ENCODE measurements at places on chromosomes 11 and 22.

DNA sequence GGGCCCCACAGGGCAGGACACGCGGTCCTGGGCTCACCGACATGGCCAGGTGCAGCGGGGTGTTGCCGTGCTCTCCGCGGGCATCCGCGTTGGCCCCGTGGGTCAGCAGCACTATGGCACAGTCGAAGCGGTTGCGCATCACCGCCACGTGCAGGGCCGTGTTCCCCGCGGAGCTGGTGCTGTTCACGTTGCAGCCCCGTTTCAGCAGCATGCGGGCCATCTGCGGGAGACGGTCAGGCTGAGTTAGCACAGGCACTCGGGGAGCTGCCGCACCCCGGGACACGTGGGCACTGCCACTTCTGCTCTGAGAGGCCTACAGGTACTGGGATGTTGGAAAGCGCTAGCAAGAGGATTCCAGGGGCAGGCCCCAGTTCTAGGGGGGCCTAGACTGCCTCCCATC lies 22.3 kb upstream of the BAIAP2L2 start:
- DNase-seq: no peak

DNA sequence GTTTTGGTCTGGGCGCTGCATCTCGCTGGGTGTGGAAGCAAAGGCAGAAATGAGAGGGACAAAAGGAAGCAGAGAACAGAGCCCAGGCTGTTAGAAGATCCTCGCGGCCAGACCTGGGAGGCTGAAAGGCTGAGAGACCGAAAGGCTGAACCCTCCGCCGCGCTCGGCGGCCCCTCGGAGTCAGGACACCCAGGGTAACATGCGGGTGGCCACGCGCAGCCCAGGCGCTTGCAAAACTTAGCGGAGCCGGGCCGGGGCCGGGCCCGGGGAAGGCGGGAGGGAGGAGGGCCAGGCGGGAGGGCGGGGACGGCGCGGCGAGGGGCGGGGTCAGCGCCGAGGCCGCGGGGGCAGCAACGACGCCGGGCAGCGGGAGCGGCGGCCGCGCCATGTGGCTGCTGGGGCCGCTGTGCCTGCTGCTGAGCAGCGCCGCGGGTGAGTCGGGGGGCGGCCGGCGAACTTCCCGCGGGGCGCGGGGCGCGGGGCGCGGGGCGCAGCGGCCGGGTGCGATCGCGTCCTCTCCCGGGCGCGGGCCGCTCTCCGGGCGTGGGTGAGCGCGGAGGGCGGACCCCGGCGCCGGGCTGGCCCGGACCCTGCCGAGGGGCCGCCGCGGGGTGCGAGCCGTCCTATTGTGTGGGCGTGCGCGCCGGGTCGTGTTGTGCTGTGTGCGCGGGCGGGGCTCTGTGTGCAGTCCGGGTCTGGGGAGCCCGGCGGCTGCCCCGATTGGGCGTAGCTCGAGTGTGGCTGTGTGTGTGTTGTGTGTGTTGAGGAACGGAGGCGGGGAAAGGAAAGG lies at the start of gene LDLRAD3:
Gene LDLRAD3, plus strand, starts transcription at position 350 of the 790 bp plus-strand sequence. Its CDS starts 37 bp downstream, at position 387.
- peak; percentile 85 for DNase-seq

GRCh38 chr22:40414838-40415505 lies 44.6 kb downstream of the SGSM3 start:
- no peak for DNase-seq

DNA sequence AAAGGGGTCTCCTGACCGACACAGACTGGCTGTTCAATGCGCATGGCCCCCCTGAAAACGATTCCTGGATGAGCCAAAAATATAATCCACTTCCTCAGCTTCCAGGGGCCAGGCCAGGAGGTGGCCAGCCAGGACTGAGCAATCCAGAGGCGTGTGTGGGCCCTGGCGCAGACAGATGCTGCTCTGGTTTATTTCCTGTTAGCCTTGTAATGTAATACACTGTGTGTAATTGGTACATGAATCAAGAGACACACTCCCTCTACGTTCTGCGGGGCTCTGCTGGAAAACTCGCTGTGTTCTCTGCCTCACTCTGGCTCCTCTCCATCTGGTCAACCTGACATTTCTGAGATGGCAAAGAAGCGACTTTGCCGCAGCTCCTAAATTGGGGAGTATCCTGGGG lies 26.3 kb upstream of the ISX start:
- DNase-seq: no peak

DNA sequence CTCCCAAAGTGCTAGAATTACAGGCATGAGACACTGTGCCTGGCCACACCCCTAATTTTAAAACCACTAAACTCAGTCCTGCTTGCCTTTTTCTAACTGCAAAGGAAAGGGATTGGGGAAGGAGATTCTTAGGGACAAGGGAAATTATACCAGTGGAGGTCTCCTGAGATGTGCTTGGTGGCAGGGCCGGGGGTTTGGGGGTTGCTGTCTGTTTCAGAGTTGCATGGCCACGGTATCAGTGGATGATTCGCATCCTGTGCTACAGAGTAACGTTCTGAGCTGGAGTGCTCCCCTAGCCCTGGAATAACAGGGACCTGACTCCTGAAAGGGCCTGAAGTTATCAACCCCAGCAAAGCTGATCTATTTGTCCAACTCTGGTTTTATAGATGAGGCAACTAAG lies 846 bp upstream of the GPHA2 start:
- no peak for DNase-seq

DNA sequence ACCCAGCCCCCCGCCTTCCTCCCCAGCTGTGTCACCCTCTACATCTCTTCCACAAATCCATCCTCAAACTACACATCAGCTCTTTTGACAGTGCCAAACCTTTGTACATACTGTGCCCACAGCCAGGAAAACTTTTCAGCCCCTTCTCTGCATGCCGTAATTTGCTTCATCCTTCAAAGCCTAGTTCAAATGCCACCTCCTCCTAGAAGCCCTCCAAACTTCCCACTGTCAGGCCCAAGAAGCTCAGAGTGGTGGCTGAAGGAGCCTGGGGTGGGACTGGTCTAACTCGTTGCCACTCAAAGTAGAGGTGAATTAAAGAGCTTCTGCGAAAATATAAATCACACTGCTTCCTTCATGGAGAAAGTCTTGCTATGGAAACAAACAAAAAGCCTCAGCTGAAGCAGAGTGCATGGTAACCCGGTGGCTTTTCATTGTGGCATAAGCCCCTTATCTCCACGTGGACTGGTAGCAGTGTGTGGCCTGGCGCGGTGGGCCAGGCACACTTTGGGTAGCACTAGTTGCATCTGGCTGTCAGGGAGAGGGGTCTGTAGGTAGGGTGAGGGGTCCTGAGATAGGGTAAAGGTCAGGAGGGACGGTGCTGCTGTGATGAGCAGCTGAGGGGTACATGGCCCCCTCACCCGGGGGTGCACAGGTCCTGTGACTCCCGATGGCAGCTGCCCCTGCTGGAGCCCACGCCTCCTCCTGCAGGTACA lies 76.9 kb downstream of the MYO7A start:
- no peak for DNase-seq

Data from GM23338 (cell line).